NCI-H146 (cell line): ENCODE measurements at places on chromosomes 16 and 17.

DNA sequence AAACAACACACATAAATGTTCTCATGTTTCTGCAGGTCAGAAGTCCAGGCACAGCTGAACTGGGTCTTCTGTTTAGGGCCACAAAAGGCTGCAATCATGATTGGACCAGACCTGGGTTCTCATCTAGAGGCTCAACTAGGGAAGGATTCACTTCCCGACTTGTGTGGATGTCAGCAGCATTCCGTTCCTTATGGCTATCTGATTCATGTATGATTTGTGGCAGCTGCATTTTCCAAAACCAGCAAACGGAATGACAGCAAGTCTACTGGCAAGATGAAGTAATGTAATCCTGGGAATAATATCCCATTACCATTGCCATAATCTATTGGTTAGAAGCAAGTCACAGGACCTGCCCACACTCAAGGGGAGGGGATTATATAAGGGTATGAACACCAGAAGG is 22.1 kb downstream of the CEP112 start:
- DNase-seq = no peak

- no peak for DNase-seq
Observed at GRCh38 chr17:72624226-72624625, 468.3 kb downstream of the SLC39A11 start.

GRCh38 chr16:19179546-19180490 is 11.8 kb downstream of the SYT17 start:
- DNase-seq = peak; percentile 45

DNA sequence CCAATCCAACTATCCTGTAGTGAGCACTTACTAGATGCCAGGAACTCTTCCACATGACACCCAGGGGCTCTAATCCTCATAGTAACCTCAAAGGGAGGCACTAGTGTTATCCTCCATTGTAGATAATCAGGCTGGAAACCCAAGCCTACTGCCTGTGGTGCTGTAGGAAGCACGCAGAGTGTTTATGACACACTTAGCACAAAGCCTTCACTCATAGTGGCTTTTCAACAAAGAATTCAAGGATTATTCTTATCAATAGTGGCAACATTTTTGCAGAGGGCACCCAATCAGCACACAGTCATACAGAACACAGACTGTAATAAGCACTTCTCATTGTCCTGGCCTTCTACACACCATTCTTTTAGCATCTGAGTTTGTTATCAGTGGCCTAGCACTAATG is 18.5 kb upstream of the SOX9 start:
- no peak for DNase-seq
